AG09319 (cell line): ENCODE measurements at places on chromosomes 5 and 9.

- no peak for DNase-seq
Measured at GRCh38 chr5:42949348-42950115, 90.6 kb downstream of the ANXA2R start.

DNA sequence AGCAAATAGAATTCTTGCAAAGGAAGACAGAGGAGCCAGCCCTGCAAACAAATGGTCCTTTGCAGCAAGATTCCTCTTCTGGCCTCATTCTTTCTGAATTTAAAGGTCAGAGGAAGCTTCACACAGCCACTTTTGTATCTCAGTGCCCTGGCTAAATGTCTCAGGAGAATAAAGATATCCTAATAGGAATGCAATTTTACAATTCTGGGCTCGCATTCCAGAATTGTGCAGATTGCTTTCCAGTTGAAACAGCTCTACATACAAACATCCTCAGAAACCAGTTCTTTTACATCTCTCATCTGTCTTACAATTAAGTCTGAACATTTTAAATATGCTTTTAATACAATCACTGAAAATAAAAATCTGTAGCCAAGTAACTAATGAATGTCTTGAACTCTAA is 14.6 kb upstream of the ACOT12 start:
- no peak for DNase-seq

- DNase-seq = no peak
Measured at GRCh38 chr5:150167908-150168307, 1.3 kb downstream of the CDX1 start.

- DNase-seq = no peak
Measured at GRCh38 chr5:1917830-1918487, 35.2 kb upstream of the IRX4 start.

- no peak for DNase-seq
Measured at GRCh38 chr5:82296929-82297328, 18.8 kb upstream of the RPS23 start.

GRCh38 chr5:125976421-125977000 is 446.7 kb upstream of the GRAMD2B start:
- DNase-seq = no peak

DNA sequence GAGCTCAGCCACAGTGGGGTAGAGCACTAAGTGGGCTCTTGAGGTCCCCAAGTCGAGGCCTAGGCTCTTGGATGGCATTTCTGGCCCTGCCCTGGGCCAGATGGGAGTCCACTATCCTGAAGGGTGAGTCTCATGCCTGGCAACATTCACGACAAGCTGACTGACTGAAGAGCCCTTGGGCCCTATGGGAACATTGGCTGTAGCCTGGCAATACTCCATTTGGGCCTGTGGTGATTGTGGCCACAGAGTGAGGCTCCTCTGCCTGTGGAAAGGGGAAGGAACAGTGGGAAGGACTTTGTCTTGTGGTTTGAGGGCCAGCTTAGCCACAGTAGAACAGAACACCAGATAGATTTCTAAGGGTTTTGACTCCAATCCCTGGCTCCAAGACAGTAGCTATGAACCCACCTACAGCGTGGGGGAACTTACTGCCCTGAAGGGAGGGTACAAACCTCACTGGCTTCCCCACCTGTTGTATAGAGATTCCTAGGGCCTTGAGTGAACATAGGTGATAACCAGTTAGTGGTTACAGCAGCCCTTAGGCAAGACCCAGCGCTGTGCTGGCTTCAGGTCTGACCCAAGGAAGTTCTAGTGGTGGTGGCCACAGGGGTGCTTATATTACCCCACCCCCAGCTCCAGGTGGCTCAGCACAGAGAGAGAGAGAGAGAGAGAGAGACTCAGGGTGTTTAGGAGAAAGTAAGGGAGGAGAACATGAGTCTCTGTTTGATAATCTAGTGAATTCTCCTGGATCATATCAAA is 72.4 kb downstream of the KIAA0825 start:
- DNase-seq = no peak

- no peak for DNase-seq
Measured at GRCh38 chr5:73370095-73370494, 78.5 kb downstream of the FOXD1 start.

DNA sequence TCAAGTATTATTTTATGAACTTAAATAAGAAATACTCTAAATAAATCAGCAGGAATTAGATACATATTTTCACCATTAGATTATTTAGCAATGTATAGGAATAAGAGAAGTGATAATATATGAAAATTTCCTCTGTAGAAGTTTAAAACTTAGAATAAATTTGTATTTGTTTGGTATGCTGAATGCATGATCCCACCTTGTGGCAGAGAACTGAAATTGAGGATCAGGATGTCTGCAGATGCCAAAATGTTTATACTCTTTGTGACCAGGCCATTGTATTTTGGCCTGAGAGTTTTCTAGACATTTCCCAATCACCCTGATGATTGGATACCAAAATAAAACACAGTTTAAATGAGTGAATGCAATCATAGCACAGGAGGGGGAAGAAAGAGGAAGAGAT is 6.3 kb downstream of the TYRP1 start:
- DNase-seq = no peak

DNA sequence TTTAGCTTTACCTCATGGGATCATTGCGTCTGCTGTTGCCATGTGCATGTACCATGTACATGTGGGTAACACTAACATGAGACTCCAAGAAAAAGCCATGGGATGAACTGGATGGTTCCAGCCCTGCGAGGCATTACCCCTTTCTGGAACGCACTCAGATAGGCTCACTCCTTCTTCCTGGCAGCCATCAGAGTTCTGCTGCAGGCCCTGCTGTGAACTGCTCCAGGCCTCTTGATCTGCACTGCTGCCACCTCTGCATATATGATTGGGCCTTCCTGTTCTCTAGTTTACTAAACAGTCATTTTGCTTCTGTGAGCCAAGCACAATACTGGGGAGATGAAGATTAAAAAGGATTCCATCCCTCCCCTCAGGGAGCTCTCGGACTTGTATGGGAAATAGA is 220.5 kb downstream of the CD180 start:
- DNase-seq = no peak

DNA sequence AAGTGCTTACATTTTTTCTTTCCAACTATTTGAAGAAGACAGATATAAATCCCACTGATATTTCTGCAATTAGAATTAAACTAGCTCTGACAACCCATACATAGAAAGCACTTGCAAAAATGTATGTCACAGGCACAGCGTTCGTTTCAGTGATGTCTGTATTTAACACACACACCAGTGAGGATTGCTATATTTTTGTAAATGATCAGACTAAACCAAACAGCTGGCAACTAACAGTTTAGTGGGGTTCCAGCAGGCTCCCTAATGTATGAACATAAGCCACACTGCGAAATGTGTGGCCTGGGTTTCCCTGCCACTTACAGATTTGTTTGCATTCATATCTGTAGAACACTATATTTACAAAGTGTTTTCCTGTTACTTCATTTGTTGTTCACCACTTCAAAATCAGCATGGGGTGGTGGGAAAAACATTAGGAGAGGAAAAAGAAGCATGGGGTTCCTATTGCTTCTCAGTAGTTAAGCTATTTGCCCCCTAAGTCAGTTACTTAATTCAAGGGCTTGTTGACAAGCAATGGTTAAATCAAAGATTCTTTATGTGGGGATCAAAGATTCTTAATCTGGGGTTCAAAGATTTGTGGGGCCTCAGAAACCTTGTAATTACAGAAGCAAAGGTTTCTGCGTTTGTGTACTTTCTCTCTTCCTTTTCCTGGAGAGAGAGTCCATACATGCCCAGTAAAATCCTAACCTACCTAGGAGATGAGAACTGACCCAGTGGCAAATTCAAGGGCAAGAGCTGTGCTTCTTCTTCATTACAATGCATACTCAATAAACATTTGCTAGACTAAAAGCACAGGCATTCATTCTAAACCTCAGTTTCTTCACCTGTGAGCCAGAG is 27.1 kb downstream of the ZNF608 start:
- DNase-seq = no peak

- DNase-seq = no peak
Measured at GRCh38 chr9:114004221-114004716, 73.8 kb downstream of the AMBP start.

- DNase-seq = no peak
Measured at GRCh38 chr9:133991214-133991921, 756 bp downstream of the VAV2 start.

- no peak for DNase-seq
Measured at GRCh38 chr5:110442856-110443255, 283.6 kb downstream of the TMEM232 start.

GRCh38 chr9:124190761-124191160 is 67.0 kb upstream of the NEK6 start:
- no peak for DNase-seq

GRCh38 chr9:27336126-27336525 is 39.2 kb upstream of the EQTN start:
- no peak for DNase-seq

GRCh38 chr5:146624179-146624578 is 108.2 kb upstream of the GPR151 start:
- no peak for DNase-seq

GRCh38 chr5:160197341-160198144 is 31.8 kb upstream of the FABP6 start:
- no peak for DNase-seq

DNA sequence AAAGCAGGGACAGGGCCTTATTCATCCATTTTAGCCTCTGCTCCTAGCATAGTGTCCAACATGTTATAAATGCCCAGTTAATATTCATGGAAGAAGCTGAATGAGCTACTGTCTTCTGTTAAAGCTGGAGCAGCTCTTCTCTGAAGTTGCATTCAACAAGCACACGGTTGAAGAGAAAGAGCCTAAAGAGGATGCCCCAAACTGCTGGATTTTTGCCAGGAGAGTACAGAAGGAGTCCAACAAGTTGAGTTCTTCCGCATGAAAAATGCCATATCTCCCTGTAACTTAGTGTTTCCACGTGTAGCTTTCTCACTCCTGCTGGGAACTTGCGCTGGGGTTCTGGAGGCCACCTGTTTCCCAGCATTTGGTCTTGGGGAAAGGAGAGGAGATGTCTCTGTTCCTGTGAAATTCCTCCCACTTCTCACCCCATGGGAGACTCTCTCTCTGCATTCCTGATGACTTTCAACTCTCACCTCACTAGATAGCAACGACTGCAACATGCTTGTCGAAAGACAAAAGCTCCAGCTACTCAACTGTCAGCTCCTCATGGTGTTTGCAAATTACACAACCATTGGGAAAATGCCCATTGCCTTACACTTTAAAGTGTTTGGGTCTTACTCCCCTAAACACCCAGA is 122.8 kb downstream of the KIF4B start:
- no peak for DNase-seq

DNA sequence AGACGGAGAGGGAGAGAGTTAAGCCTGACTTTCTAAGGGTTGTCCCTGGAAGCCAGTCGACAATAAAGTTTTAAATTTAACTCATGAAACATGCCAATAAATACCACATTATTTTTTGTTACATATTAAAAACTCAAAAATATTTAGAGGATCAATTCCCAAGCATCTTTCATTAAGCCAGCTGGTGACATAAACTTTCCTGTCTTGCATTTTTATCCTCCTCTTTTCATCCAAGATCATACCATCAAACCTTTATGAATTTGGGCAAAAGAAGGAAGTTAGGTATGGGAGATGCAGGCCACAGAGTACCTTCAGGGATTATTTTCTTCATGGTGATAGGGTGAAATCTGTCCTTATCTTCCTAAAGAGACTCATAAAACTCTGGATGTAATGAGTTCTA is 178.3 kb upstream of the FBXL17 start:
- DNase-seq = no peak

DNA sequence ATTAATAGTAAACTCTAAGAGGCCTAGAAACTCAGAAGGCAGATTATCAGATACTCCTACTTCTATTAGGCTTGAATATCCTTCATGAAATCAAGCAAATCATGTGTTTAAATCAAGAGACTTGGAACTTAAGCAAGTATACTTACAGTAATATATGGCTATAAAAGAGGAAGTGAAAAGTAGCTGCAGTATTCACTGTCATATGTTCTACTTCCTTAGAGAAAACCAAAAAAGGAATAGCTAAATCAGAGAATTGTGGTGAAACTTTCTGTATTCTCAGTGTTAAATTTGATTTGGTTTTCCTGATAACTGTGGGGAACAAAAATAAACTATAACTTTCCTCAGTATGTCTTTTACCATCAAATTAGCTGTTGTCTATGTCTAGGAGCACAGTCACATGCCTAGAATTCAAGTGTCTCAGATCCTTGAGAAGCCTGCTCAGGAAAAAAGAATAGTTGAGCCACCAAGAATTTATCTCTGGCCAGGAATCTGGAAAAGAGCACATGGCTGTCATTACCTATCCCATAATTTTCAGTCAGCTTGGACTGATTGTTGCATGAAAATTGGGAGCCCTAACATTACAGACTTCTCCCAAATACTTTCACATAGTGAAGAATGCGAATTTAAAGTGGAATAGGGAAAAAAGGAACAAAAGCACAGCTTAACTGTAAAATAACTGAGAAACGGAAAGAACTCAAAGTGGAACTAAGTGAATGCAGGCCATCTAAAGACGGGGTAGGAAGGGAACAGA is 1.7 kb downstream of the FKBP15 start:
- no peak for DNase-seq

GRCh38 chr5:38420691-38421390 is 135.6 kb downstream of the LIFR start:
- no peak for DNase-seq

- no peak for DNase-seq
Measured at GRCh38 chr9:17229945-17230560, 95.2 kb downstream of the CNTLN start.

DNA sequence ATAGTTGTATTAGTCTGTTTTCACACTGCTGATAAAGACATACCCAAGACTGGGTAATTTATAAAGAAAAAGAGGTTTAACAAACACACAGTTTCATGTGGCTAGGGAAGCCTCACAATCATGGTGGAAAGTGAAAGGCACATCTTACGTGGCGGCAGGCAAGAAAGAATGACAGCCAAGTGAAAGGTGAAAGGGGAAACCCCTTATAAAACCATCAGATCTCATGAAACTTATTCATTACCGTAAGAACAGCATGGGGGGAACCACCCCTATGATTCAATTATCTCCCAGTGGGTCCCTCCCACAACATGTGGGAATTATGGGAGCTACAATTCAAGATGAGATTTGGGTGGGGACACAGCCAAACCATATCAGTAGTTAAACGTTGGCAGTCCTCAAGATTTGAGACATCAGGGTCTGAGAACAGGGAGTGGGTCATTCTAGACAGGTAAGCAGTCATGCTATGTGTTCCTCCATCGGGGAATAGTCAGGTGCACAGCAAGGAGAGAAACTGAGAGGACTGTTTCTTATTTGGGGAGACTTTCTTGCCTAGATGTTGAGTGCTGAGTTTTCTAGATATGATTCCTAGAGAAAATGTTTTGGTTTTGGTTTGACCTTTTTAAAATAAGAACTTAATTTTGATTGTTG is 45.8 kb upstream of the ENTREP1 start:
- DNase-seq = no peak

DNA sequence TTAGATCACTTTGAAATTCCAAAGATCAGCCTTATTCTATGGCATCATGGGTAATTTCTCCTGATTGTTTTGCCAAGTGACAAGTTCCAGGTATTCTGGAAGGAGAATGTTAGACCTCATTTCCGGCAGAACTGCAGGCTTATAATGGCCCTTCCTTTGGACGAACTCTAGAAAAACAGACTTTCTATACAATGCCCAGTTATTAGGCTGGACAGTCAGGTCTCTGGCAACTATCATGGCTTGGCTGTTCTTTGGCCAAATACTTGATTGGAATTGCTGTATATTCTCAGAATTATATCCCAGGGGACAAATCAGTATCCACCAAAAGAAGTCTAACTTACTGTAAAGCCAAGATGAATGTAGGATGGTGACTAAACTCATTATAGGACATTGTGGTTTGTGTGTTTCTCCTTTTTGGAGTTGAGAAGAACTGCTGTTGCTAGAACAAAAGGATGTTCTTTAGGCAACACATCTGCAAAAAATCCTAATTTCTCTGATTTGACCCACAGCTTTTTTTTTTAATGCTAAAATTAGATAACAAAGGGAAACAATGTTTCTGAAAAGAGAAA is 69.0 kb downstream of the ADAMTSL1 start:
- no peak for DNase-seq

- no peak for DNase-seq
Measured at GRCh38 chr5:135272311-135272805, 126.7 kb downstream of the MACROH2A1 start.
